Stimulated activated CD8-positive, alpha-beta memory T cell treated with anti-CD3 and anti-CD28 coated beads, Interleukin-7, amount 100 ng/mL, for 48 hours (primary cell): ENCODE measurements at places on chromosomes 1 and 21.

DNA sequence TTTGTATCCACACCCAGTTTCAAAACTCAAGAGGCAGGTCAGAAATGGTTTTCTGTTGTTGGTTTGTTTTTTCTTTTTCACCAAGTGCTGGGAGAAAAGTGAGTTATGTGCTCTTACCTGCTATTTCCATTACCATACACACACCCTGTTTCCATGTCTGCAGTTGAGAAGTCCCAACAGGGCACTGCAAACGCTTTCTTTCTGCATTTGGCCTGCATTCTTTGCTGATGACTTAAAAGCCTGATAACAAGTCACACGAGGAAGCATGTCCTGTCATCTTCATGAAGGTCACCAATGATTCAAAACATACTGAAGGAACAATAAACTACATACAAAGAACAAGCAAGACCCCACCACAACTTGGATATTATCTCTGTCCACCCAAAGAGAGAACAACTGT lies 24.8 kb upstream of the KCNE1 start:
- DNase-seq = no peak

DNA sequence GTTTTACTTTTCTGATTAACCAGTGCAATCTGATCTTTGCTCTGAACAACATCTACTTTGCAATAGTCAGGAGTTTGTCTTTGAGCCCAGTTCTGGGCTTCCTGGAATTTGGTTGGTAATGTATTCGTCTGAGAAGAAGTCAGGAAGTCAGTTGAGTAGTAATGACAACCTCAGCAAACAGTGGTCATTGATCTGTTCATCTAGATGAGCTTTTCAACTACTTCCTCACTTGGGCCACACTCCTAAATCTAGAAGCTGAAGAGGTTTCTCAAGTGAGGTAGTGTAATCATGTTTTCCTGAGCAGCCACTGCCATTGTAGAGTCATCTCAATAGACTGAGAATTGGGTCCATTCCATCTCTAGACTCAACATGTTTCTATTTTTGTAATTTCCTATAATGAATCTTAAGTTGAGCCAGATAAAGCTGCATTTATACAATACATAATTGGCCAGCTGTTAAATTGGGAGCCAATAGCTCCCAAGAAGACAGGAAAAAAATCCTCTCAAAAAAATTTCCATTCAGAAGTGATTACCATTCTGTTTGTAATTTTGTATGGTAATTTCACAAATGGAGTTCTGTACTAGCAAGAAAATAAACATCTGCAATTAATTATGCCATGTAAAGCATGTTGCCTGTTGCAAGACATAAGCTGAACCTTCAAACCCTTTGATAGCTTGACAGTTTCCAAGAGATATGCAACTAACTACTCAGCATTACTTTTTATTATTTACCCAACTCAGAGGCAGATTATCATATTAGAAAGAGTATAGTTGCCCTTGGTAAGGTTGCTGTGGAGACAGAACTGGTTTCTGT lies 49.6 kb downstream of the WDR64 start:
- no peak for DNase-seq

GRCh38 chr1:42350086-42350485 lies 15.1 kb upstream of the FOXJ3 start:
- DNase-seq = no peak

- DNase-seq = no peak
These were observed 6.9 kb upstream of the TTC34 start for GRCh38 chr1:2808386-2808705.

DNA sequence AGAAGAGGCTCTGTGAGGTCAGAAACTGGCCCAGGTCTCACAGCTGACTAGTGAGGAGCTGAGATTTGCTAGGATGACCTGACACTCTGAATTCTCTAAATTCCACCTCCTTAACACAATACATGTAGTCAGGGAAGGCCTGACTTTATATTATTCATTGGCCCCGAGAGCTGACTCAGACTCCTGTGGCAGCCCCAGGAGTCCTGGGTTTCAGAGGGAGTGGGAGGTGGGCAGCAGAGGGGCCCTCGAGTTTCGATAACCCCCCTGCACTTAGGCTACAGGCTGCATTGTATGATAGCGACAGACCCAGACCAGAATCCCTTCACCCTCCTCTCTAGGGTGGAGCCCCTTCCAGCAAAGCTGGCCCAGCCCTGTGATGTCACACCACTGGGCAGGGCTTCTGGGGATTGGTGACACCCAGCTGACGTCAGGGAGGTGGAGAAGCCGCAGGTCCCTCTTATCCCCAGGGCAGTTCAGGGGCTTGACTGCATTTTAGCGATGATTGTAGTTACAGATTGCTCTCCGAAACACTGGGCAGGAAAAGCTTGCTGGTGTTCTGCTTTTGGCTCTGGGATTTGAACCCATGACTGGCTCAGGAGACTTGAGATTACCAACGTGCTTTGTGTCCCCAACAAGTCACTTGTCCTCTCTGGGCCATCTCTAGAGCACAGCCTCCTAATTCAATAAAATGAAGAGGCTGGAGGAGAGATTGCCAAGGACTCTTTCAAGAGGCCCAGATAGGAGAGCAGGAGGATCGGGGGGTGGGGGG lies 17.0 kb upstream of the GPR37L1 start:
- no peak for DNase-seq

GRCh38 chr1:2032737-2033136 lies 13.6 kb downstream of the GABRD start:
- DNase-seq = no peak

DNA sequence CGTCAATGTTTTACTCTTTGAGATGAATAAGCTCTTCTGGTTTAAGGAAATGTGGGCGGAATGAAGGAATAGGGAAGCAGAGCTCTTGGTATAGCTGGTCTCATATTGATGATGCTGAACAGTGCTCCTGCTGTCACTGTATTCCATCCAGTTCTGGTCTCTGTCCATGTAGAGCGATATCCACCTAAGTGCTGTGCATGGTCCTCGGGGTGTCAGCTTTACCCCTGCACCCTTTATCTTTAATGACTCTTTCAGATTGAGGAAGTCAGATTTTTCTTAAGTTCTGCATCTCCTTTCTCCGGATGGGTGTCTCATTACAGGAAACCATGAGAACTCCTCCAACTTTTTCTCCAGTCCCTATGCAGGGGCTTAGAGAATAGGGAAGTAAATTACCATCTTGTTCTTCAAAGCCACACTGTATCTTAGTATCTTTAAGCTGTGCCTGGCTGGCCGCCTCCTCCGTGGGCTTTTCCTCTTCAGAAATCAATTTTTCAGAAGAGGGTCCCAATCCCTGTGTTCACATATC lies 52.9 kb downstream of the PDE4B start:
- no peak for DNase-seq

DNA sequence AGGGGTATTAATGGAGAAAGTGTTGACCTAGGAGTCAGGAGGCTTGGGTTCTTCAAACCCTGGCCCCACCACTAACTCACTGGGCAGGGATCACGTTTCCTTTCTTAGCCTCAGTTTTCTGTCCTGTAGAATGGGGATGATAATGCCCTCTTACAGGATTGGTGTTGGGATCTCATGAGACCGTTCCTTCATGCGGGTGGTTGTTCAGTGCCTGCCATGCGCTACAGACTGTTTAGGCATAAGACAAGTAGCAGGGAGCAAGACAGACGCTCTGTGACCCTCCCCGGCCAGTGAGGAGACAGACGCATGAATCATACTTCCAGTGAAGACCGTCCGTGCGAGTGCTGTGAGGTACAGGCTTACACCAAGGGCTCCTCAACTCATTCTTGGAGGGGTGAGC lies 81.7 kb downstream of the MAN1C1 start:
- DNase-seq = no peak

DNA sequence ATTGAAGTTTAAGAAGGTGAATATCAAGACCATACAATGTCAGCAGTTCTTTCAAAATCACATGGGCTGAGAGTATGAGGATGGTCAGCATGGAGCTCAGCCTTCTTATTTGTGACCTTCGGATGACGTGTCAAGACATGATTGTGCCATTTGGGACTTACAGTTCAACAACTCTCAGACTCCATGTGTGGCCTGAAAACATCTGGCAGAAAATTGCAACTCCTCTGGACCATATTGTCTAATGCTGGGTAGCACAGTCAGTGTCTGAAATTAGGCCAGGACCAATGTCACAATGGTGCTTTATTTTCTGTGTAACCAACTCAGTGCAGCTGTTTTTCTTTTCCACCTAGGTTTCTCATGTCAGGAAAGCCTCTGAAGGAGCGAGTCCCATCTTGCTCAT lies 483.5 kb upstream of the PKN2 start:
- no peak for DNase-seq
